Activated naive CD8-positive, alpha-beta T cell treated with anti-CD3 and anti-CD28 coated beads, Interleukin-2, amount 50 U/mL, for 16 hours (primary cell): ENCODE measurements at places on chromosomes 12 and 14.
A peak's percentile ranks its signal among the peaks of the same experiment; 100 is the strongest.

DNA sequence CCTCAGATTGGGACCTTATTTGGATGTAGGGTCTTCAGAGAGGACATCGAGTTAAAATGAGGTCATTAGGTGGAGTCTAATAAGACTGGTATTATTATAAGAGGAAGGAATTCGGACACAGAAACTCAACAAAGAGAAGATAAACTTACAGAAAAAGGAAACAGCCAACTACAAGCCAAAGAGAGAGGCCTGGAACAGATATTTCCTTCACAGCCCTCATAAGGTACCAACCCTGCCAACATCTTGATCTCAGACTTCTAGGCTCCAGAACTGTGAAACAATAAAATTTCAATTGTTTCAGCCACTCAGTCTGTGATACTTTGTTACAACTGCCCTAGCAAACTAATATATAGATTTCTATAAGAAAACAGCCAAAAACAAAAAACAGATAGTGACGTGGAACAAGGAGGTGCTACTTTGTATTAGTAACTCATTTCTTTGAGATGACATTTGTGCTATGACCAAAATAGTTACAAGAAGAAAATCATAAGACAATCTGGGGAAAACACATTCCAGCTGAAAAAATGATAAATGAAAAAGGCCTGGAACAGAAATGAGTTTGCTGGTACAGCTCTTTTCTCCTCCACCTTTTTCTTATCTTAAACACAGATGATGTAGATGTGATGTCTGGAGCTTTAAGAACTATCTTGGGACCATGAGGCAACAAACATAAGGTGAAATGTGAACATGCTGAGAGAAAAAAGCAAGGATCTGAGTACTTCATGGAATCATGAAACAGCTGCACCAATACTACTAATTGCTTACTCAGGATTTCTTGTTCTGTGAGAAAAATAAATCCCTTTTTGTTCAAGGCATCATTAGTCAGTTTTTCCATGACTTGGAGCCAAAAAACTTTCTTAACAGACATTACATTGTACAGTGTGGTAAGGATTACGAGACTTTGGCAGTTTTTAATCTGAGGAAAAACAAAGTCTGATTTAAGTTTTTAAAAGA, 243.2 kb downstream of the ANO6 start:
- DNase-seq: no peak

- no peak for DNase-seq
Measured at GRCh38 chr14:100838493-100839314, 12.8 kb downstream of the MEG3 start.

GRCh38 chr14:102951799-102952198, 29.3 kb downstream of the AMN start:
- no peak for DNase-seq

GRCh38 chr12:103548622-103549601, 38.2 kb upstream of the STAB2 start:
- DNase-seq: peak; percentile 29

DNA sequence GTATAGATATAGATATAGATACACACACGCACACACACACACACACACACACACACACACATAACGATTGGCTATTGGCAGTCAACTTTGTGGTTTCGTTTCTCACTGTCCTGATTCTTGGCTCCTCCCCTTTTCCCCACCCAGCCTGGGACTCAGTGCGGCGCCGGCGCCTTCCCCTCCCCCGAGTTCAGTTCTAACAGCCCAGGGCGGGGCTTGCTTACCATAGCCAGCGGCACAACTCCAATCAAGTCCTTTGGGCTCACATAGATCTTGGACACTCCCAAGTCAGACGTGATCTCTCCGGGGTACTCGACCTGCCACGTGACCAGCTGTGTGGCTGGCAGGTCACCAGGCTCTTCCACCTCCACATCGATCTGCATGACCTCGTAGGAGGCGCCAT, 484.1 kb downstream of the GLT1D1 start:
- DNase-seq: no peak

GRCh38 chr12:48532601-48533000, 7.2 kb downstream of the OR8S1 start:
- no peak for DNase-seq

DNA sequence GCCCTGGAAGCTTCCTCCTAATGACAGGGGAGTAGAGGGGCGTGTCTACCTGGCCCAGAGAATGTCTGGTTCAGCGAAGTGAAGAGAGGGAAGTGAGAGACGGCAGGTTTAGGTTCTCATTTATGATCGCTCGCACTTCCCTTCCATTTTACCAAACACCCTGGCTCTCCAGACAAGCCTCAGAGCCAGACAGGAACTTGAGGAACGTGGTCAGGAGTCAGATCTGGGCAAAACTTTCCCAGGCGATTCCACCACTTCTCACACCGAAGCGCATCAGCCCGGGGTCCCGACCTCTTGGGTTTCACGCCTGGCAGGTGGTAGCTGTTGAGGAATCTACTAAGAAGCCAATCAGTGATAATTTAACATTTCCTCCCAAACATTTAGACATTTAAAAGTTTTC, 21.3 kb downstream of the ACTN1 start:
- DNase-seq: no peak

DNA sequence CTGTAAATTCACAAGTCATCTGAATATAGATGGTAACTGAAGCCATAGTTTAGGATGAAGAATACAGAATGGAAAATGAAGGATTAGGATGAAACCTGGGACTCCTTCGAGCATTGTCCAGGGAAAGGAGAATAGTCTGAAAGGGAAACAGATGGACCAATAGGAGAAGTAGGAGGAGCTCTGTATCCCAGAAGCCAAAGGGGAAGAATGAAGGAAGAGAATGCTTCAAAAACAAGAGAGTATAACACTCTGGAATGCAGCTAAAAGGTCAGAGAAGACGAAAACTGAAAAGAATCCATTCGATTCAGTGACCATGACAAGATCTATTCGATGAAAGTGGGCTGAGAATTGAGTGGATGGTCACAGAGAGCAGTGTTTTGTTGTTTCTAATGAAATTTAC, 1.0 kb downstream of the GMFB start:
- no peak for DNase-seq

- no peak for DNase-seq
Measured at GRCh38 chr12:106953352-106954250, 2.1 kb upstream of the TMEM263 start.

DNA sequence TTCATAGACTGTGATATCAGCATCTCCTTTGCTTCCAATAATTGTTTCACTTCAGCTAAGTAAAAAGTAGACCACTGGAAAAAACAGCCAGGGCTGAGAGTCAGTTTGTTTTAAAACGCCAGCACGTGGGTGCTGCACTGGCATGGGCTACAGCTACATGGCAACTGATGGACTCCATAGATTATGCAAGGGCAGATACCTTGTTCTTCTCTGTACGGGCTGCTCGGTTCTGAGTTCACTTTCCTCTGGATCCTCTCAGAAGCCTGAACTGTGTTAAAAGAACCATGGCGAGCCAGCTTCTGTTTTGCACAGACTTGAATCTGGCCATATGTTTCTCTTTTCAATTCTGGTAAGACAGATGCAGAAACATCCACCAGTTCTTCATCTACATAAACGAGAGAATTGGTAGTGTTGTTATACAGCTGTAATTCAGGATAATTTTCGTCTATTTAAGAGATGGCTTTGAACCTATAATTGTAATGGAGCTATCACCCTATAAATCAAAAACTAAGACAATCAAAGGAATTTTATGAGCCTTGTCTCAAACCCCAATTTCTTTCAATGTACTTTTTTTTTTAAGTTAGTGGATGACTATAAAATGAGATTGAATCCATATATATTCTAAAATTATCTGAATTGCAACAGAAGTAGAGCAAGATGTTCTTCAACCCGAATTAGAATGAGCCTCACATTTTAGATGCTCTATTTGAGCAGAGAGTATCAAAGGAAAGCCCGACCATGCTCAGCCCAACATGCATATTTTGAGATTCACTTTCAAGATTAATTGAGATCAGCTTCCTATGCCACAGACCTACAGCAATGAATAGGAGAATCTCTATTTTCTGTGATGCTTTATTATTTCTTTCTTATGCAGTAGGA, 31.5 kb downstream of the E2F7 start:
- DNase-seq: no peak

- DNase-seq: no peak
Measured at GRCh38 chr12:130240831-130241590, 78.7 kb downstream of the FZD10 start.

GRCh38 chr12:31371256-31371620, 45.3 kb upstream of the SINHCAF start:
- DNase-seq: no peak

- DNase-seq: no peak
Measured at GRCh38 chr14:88541324-88541723, 13.5 kb downstream of the PTPN21 start.

GRCh38 chr12:98439981-98440581, 75.3 kb upstream of the TMPO start:
- DNase-seq: no peak

- DNase-seq: no peak
Measured at GRCh38 chr14:55915456-55915855, 202.8 kb upstream of the PELI2 start.

DNA sequence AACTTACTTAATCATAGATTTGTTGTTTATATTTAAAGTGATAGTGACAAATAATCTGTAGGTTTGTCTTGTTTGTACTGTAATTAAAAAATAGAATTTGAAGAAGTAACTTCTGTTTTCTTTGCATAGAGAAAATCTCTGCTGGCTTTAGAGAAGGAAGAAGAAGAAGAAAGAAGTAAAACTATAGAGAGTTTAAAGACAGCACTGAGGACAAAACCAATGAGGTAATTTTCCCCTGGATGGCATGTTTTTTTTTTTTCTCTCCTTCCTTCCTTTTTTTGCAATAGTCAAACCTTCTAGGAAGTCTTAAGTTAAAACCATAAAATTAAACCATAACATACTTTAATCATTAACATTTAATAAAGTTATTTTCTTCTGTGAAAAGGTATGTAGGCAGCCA, 131.9 kb downstream of the DAAM1 start:
- no peak for DNase-seq

DNA sequence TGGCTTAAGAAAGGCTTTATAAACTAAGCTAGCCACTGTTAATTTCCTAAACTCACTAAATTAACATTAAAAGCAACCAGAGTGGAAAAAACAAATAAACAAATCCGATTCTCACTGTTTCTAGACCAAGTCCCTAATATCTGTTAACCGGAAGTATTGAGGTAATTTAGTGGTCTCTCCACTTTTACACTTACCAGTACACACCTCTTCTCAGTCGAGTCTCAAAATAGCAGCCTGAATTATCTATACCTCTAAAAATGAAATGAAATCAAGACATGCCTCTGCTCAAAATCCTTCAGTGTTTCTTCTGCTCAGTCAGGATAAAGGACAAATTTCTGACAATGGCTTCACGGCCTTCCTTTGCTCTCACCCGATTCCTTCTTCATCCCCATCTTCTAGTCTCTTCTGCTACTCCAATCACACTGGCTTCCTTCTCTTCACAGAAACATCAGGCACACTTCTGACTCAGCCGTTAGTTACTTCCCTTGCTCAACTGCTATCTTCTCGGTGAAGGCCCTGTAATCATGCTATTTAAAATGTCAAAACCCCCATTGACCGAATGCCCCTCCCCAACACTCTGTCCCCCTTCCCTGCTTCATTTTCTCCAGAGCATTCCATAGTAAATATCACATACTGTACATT, 161.3 kb downstream of the KITLG start:
- DNase-seq: no peak

DNA sequence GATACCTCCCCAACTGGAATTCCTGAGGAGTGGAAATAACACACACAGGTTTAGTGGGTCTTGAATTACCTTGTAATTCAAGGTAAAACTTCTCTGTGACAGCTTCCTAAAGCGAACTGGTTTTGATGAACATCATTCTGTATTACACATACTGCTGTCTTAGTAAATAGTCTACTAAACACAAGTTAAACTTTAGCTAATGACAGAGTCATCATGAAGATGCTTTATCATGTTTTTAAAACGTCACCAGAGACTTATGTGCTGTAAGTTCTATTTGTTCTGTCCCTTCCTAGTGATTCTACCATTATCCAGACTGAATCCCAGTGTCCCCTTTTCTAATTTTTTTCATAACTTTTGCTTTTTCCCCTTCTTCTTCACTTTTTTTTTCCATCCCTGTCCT, 11.6 kb upstream of the GXYLT1 start:
- DNase-seq: no peak

GRCh38 chr14:88163731-88164255, 158.9 kb downstream of the GPR65 start:
- DNase-seq: no peak

- DNase-seq: no peak
Measured at GRCh38 chr12:22626406-22626805, 1.4 kb downstream of the ETNK1 start.

DNA sequence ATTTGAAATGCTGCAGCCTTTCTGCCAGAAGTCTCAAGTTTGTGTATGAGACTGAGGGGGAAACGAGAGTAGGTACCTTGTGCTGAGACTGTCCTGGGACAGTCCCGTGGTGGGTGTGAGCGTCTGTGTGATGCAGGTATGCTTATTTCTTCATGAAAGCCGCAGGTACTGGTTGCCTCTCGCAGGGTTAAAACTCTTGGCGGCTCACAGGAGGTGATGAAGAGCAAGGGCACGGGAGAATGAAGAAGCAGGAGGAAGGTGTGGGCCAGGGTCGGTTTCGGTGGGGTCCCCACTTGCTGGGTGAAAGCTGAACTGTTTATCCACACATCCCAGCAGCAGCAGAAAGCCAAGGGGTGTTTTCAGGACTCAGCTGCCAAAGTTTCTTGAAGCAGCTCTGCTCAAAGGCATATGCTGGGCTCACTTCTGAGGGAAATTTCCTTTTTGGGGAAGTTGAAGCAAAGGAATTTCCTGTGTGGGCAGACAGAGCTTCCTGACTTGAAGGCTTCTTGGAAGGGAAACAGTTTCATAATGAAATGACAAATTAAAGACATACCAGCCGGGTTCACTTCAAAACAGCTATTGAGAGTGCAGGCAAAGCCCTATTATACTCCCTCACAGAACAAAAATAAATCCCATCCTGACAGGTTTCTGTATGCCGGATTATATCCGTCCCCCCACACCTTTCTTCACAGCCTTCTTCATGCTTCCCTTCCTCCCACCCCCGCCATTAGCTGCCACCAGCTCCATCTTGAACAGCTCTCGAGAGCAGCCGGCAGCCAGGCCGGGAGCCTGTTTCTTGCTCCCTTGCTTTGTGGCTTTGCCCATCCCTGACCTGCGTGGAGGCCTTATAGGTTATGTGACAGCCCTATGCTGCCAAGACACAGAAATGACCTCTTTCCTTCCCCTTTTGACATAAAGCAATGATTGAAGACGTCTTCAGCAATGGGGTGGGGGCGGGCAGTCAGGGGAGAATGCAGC, 116.6 kb downstream of the ETV6 start:
- DNase-seq: peak; percentile 42

DNA sequence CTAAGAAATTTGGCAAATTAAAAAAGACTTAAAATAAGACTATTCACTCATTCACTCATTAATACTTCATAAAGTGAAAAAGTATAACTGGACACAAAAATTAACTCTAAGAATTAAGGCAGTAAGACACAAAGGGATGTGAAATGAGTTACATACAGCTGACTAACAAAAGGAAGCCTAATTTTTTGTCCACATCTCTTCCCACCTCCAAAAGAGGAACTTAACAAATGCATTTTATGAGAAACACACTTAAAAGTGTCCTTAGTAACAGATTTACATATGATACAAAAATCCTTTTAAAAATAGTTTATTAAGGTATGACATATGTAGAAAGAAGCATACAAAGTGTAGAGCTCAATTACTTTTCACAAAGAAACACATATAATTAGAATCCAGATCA, 88.9 kb downstream of the NUMB start:
- no peak for DNase-seq
